Heart right ventricle (tissue), 16 donors: ENCODE measurements at places on chromosomes 2 and 18.

DNA sequence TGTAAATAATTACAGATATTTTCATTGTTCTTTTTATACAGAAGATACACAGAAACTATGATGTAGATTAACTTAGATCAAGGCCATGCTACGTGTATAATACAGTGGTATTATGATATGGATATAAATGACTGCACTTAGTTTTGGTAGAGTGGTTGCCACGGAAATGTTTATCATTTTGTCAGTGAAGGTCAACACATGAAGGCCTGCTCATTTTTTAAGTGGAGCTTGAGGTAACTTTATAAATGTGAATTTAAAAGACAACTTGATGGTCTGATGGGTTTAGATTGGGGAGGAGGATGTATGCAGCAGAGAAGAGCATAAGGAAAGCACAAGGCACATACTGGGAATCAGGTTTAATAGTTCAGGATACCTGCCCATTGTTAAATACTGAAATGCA is 14.4 kb upstream of the BBS5 start:
- DNase-seq: no peak

GRCh38 chr18:57077005-57077765 is 69.7 kb upstream of the BOD1L2 start:
- no peak for DNase-seq

- DNase-seq: no peak
These were observed 61.6 kb upstream of the RAB27B start for GRCh38 chr18:54766634-54767033.

GRCh38 chr2:43831543-43832294 is 6.9 kb downstream of the ABCG5 start:
- DNase-seq: no peak

GRCh38 chr18:58174285-58174684 is 130.3 kb downstream of the NEDD4L start:
- DNase-seq: no peak

- no peak for DNase-seq
These were observed 46.8 kb downstream of the RPIA start for GRCh38 chr2:88738271-88738670.

DNA sequence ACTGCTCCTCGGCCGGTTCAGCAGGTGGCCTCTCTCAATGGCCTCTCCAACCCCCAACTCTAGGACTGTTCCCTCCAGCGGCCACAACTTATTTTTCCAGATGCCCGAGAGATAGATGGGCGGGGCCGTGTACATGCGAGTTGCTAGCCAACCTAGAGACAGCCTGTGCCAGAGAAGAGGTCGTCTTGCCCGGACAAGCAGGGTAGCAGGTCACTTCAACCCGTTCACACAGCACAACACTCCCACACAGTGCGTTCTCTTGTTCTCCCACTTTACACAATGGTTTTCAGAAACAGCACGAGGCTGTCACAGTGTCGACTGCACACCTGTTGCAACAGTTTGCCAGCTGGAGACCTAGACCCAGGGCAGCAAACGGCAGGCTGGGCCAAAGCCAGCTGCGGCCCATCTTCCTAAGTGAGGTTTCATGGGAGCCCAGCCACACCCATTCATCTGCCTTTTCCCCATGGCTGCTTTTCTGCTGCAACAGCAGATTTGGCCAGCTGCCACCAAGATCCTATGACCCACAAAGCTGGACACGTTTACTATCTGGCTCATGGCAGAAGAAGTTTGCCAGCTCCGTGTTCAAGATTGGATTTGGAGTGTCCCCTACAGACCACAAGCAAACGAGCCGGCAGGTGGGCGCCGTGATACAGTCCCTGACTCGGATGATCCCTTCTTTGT is 7.3 kb upstream of the PRLH start:
- peak; percentile 49 for DNase-seq

GRCh38 chr2:26314243-26314642 is 31.7 kb upstream of the SELENOI start:
- DNase-seq: no peak

GRCh38 chr18:7779211-7779610 is 212.1 kb downstream of the PTPRM start:
- DNase-seq: no peak

- DNase-seq: no peak
These were observed 1030.1 kb upstream of the POU3F3 start for GRCh38 chr2:103823847-103824246.

DNA sequence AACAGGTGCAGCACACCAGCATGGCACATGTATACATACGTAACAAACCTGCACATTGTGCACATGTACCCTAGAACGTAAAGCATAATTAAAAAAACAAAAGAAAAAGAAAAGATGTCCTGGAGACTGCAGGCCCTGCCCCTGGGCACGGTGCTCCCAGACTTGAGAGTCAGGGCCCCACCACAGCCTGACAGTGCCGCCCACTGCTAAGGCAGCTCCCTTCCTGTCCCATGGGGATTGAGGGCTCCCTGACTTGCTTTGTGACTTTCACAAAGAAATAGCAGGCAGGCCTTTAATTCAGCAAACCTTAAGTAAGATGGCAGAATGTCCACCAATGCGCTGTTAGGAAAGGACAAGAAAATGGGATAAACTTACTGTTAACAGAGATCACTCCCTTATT is 116.8 kb downstream of the NDUFA10 start:
- DNase-seq: no peak

DNA sequence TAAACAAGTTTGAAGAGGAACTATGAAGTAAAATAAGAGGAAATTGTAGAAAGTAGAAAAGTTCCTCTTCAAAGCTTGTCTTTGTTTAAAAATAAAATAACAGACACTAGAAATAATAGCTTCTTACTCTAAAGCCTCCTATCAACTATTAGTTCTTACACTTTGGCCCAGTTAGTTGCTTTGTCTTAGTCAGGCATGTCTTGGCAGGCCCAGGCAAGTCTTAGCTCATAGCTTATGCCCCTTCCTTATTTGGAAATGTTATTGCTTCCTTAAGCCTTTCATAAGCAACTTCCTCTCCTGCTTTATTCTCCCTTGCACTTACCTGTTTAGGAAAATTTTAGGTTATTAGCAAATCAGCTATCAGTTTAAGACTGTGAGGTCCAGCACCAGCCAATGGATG is 950.6 kb upstream of the LRATD1 start:
- no peak for DNase-seq

DNA sequence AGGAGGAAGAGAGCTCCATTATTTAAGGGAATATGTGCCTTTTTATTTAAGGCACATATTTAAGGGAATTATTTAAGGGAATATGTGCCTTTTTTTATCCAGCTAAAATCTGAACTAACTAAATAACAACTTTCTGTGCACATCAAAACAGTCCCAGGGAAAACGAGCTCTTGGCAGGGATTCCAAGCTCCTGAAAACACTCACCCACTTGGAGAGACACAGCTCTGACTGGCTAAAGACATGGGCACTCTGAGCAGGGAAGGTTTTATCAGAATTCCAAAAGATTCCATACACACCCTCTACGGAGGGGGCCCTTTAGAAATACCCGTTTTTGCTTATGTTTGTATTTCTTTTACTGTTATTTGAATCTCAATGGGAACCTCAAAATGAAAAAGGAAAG is 181.0 kb downstream of the ZNF516 start:
- DNase-seq: no peak
